Hypothalamus (tissue), 51 donors: ENCODE measurements at places on chromosomes 2 and 18.

DNA sequence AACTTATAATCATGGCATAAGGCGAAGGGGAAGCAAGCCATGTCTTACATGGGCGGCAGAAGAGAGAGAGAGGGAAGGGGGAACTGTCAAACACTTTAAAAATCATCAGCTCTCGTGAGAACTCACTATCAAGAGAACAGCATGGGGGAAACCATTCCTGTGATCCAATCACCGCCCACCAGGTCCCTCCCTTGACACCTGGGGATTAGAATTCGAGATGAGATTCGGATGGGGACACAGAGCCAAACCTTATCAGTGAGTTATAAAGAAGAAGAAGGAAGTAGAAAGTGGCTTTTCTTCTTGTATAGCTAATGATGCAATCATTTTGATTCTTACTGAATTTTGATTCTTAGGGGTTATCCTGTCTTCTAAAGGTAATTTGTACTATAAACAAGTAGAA is 51.4 kb downstream of the SMCHD1 start:
- DNase-seq: no peak

GRCh38 chr2:212088353-212088752 is 450.2 kb downstream of the ERBB4 start:
- no peak for DNase-seq

- no peak for DNase-seq
Observed at GRCh38 chr2:228064796-228065315, 116.6 kb downstream of the SPHKAP start.

DNA sequence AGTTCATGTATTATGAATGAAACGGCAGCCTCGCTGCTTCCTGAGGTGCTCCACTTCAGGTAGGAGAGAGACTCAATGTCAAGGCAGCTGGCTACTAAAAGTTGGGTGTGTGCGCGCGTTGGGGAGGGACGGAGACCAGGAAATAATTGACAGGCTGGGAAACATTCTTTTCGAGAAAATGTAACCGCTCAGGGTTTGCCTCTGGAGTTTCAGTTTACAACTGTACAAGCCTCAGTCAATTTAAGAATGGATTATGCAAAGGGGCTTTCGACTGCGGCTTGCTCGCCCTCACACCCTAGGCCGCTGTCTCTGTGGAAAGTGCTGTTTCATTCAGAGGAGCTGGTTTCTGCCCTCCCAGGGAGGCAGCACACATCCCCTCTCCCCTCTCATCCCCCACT is 4.4 kb upstream of the SPRED2 start:
- no peak for DNase-seq

GRCh38 chr2:83282043-83282795 is 1176.9 kb downstream of the SUCLG1 start:
- DNase-seq: no peak

DNA sequence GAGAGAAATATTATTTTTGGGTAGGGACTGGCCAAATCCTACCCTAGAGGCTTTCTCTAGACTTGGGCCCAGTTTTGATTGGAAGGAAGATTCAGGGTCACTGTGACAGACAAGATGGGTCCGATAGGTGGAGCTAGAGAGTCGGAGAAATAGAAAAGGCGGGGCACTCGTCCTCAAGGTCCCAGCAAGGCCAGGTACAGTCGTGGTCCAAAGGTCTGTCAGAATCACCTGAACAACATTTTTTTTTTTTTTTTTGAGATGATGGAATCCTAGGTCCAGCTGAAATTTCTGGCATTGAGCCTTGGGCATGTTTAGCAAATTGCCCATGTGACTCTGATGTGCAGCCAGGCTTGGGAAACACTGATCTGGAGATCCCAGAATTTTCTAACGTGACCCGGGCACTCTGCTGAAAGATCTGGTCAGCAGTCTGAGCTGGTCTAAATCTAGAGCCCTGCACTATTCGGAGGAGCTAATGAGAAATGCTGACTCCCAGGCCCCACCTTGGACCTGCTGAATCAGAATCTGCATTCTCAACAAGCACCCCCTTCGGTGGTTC is 23.0 kb upstream of the NTSR2 start:
- no peak for DNase-seq

DNA sequence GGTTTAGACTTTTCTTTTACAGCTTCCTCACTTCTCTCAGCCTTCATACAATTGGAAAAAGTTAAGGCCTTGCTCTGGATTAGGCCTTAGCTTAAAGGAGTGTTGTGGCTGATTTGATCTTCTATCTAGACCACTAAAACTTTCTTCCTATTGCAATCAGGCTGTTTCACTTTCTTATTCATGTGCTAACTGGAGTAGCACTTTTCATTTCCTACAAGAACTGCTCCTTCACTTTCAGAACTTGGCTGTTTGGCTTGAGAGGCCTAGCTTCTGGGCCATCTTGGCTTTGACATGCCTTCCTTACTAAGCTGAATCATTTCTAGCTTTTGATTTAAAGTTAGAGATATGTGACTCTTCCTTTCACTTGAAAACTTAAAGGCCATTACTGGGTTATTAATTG is 114.3 kb downstream of the ARHGEF4 start:
- no peak for DNase-seq

GRCh38 chr2:156116113-156116512 is 216.4 kb downstream of the NR4A2 start:
- DNase-seq: no peak

GRCh38 chr18:47968006-47968676 is 37.7 kb upstream of the SMAD2 start:
- no peak for DNase-seq

GRCh38 chr2:43854671-43855070 is 15.9 kb downstream of the ABCG8 start:
- no peak for DNase-seq

DNA sequence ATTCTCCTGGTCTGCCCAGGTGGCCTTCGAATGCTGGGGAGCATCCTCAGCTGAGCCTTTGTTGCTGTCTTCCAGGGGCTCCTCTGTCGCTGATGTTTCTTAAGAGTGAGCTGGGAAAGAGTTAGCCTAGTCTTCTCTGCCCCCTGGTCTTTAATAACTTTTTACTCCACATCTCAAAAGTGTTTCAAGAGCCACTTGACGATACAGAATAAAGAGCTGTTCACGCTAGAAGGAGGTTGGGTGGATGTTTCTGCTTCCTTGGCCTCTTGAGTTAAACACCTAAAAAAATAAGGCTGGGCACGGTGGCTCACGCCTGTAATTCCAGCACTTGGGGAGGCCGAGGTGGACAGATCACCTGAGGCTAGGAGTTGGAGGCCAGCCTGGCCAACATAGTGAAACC is 2.8 kb upstream of the BUB1 start:
- no peak for DNase-seq

GRCh38 chr2:232493701-232494474 is 6.3 kb upstream of the ECEL1 start:
- no peak for DNase-seq

- DNase-seq: no peak
Observed at GRCh38 chr2:65532937-65533336, 100.5 kb upstream of the SPRED2 start.

DNA sequence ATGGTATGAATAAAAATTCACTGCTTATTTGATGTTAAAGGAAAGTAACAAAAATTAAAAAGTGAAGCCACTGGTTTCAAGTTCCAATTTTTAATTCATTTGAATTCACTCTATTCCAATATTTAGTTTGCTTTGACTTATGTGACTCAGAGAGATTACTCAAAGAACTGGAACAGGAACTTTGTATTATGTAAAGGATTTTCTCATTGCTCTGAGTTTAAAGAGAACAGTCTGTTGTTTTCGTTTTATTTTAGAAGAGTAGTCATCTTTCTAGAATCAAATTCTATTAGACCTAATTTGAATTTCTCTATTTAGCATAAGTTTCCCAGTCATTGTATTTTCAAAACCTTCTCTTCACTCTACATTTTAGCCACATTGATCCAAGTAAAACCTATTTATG is 300.1 kb upstream of the SLC8A1 start:
- DNase-seq: no peak
